ENCODE measurements at places on chromosomes 1 and 21. TPM values are rescaled to one million over a fixed set of nuclear protein-coding genes. Genes with fewer than 3 reads are reported as not detected.

GRCh38 chr1:209335178-209335577 is 248.3 kb upstream of the CAMK1G start:
- no peak for DNase-seq

GRCh38 chr1:156772222-156772621 is 4.9 kb downstream of the PRCC start:
- DNase-seq: no peak

DNA sequence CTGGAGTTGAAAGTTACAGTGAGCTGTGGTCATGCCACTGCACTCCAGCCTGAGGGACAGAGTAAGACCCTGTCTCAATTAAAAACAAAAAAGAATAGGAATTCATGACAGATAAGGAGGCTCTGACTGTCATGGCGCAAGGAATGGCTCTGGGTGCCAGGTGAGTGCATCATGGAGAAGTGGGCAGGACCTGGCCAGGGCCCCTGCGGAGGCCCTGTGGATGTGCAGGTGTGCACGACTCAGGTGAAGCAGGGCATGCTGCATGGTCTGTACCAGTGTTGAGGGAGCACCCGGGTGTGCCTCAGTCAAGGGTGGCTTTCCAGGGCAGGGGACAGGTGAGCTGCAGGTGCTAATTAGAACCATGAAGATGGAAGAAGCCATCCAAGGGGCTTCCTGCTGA is 14.0 kb downstream of the SLC1A7 start:
- DNase-seq: peak; percentile 8

GRCh38 chr1:163174524-163175437 is 27.9 kb downstream of the RGS5 start:
- DNase-seq: peak; percentile 90

DNA sequence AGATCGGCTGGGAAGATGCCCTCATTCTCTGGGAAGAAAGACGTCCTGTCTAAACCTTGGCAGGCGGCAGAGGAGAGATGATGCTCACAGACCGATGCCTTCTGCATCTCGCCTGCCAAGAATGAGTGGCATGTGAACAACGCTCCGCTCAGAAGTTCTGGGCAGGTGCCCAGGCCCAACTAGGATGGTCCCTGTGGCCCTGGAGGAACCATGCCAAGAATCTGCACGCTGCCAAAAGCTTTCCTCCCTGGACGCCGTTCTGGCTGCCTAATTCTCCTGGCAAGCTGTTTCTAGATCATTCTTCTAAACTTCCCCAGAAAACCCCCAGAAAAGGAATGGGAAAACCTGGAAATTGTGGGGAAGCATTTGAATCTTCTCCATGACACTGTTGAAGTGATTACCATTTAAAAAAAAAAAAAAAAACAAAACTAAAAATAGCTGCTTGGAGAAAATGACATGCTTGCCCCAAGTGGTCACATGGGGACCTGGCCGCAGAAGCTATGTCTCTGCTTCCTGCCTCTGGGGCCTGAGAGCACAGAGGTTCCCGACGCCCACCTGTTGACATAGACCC is 440.9 kb downstream of the PRDM2 start:
- peak; percentile 77 for DNase-seq

- DNase-seq: no peak
Measured at GRCh38 chr1:243230914-243231313, 24.2 kb downstream of the CEP170 start.

GRCh38 chr1:45769261-45769932 is 18.9 kb upstream of the IPP start:
- no peak for DNase-seq

DNA sequence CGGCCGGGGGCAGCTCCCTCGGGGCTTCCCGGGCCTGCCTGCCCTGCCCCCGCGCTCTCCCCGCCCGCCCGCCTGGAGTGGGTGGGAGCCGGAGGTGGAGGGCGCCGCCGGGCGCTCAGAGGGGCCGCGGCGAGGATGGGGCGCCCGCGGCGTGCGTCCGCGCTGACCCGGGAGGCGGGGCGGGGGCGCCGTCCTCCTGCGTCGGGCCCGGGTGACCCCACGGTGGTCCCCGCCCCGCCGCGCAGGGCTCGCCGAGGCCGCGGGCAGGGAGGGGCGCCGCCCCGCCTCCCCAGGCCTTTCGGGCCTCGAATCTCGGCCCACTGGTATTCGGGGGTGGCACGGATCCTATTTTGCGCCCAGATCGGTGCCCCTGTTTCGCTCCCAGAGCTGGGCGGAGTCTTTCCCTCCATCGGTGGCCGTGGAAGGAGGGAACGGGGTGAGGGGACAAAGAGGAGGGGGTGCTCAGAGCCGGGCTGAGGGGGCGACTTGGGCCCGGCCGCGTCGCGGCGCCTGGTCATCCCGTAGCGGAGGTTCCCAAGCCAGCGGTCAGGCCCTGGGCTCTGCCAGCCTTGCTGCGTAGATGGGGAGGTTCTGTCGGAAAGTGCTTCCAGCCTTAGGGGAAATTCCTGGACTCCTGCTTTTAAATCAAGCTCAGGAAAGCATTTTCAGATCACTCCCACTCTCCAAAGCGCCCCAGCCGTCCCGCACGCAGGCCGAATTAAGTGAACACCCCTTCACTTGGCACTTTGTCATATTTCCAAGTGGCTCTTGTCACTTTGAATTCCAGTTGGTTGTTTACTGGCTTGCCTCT is 545 bp downstream of the PATJ start:
- DNase-seq: peak; percentile 66

- DNase-seq: no peak
Measured at GRCh38 chr1:167404161-167404888, 114.0 kb downstream of the CD247 start.

DNA sequence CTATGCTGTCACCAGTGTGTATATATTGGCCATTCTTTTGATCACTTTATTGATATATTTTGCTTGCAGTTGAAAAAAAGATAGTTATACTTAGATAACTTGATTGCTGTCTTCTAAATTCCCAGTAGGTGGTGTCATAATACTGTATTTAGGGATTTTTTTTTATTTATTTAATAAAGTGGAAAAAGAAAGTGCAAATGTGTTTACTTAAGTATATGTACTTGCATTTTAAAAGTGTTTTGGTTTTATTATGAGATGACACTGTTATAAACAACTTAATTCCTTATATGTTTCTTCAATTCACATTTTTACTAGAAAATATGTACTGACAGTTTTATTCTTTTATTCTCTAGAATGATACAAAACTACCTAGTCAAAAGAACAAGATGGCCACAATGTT is 164.8 kb downstream of the USP25 start:
- DNase-seq: no peak

GRCh38 chr1:244254467-244254866 is 197.2 kb downstream of the ADSS2 start:
- no peak for DNase-seq

The NCF2 gene
- 28.0 TPM for total RNA-seq

DNA sequence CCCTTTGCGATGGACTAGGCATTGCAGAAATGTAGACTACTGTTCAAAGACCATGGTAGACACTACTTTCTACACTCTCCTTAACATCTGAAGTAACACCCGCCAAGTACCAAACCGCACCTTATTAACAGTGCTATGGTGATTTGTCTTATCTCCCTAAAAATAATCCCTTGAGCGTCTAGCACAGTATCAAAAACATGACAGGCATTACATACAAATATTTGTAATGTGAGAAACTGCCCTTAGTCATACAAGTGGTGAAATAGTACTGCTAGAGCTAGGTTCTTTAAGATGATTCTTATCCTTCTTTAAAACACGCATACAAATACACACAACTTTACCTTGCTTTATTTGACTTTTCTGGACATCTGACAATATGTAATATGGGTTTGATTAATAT is 27.2 kb downstream of the PUM1 start:
- DNase-seq: no peak

The CTSK gene
- total RNA-seq: 107 TPM

The RNU1-3 gene
- 8,154 TPM for total RNA-seq

DNA sequence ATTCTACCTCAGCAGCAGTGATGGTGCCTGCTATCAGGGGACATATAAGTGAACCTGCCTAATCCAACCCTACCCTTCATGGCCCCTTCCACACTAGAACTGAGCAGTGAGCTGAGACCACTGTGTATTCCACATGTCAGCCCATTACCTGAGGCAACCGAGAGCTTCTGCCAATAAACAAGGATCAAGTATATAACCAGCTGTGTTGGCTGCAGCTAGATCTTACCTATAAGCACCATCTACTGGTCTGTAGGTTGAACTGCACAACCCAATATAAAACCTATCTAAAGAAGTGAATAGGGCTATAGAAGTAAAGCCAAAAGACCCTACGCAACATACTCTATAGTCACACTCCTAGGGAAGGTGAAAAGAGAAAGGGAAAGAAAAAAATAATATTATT is 376.9 kb downstream of the HHIPL2 start:
- no peak for DNase-seq

- no peak for DNase-seq
Measured at GRCh38 chr1:37244083-37244480, 209.8 kb upstream of the GRIK3 start.

- DNase-seq: no peak
Measured at GRCh38 chr1:112862753-112863426, 93.1 kb downstream of the SLC16A1 start.

- DNase-seq: peak; percentile 43
Measured at GRCh38 chr1:151143057-151143435, 3.4 kb downstream of the SEMA6C start.

DNA sequence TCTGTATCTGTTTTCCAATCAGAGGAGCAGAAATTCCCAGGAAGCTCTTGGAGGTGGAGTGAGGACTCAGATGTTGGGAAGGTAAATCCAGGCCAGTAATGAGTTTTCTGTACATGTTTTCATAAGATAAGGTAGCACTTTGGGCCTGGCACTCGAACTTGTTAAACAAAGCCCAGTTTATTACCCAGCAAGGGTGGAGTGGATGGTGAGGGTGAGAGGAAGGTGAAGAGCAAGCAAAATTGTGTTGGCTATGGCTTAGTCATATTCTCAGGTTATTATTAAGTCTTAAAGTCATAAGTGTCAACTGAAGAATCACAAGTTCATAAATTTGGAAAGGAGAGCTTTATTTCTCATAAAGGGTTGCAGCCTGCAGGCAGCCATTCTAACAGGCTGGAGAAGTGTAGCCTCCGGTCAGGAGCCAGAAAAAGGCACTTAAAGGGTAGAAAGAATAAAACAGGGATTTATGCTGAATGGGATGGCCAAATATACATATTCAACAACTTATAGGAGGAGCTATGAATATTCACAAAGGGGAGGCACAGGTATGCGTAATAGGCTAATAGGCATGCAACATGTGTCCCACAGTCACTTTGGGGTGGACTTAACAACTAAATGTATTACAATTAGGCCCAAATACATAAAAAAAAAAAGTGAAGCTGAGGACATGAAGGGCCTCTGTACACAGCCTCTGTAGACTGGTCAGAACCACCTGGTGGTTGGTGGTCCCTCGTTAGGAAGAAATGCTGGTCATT is 523.9 kb downstream of the LMO4 start:
- no peak for DNase-seq
